IMR-90 (cell line): ENCODE measurements at places on chromosomes 7 and 10. TPM values are rescaled to one million over a fixed set of nuclear protein-coding genes. Genes with fewer than 3 reads are reported as not detected.

The TMEM270 gene
- not detected in 2 replicates for total RNA-seq

GRCh38 chr7:2530071-2530987, 10.8 kb downstream of the LFNG start:
- DNase-seq, result no peak
- no peaks in the 10 kb centered on the region for H3K27me3 ChIP-seq
- H3K4me3 ChIP-seq, result no peak overlapping the region
- H3K4me1 ChIP-seq, result peaks cover 29% of the 10 kb centered on the region
- H3K36me3 ChIP-seq, result no peaks in the 10 kb centered on the region

The SMO gene
- total RNA-seq, result 15.3 and 18.5 TPM in 2 replicates

GRCh38 chr7:20365486-20365885, 34.8 kb downstream of the ITGB8 start:
- peaks cover 19% of the 10 kb centered on the region for H3K36me3 ChIP-seq
- no peaks in the 10 kb centered on the region for H3K27me3 ChIP-seq
- no peak overlapping the region for H3K4me3 ChIP-seq
- H3K27ac ChIP-seq, result no peak overlapping the region

GRCh38 chr10:62885684-62886461, 69.7 kb upstream of the EGR2 start:
- no peaks in the 10 kb centered on the region for H3K36me3 ChIP-seq
- peaks cover 2% of the 10 kb centered on the region for H3K27me3 ChIP-seq
